ENCODE measurements at places on chromosomes 3 and 15.

DNA sequence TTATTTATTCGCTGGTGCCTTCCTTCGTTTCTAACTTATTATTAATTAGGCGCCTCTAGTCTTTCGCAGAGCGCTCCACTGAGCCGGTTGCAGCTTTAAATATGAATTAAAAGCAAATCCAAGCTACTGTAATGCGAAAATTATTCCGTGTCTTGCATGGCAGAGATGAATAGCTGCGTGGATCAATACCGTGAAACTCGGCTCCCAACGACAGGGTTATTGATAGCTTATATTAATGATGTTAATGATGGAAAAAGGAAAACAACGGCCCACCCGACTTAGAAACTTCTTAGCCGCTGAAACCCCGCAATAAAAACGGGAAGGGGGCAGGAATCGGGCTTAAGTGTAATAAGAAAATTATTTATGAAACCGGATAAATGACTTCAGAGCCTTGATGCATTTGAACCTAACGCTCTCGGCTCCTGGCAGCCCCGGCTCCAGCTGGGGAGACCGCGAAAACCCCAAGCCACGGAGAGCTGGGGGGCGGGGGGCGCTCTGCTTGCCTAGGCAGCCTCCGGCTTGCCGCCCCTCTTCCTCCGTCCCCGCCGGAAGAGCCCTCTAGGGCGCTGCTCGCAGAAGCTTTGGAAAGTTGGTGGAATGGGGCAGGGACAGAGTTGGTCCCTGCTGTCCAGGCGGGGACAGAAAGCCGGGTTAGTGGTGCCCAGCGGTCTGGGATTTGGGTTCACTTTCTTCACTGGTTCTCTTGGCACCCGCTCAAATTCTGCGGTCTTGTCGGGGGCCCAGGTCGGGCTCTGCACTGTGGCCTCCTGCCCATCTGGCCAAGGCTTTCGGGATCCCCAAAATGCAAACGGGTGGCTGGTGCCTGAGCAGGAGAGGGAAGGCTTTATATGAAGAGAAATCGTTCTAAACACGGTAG lies 7.7 kb upstream of the ONECUT1 start:
- no peak for DNase-seq

DNA sequence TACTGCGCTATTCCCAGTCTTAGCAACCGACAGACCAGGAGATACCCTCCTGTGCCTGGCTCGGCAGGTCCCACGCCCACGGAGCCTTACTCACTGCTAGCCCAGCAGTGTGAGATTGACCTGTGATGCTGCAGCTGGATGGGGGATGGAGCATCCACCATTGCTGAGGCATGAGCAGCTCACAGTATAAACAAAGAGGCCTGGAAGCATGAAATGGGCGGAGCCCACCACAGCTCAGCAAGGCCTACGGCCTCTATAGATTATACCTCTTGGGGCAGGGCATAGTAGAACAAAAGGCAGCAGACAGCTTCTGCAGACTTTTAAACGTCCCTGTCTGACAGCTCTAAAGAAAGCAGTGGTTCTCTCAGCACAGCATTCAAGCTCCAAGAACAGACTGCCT lies 160.3 kb downstream of the ANXA2 start:
- no peak for DNase-seq

DNA sequence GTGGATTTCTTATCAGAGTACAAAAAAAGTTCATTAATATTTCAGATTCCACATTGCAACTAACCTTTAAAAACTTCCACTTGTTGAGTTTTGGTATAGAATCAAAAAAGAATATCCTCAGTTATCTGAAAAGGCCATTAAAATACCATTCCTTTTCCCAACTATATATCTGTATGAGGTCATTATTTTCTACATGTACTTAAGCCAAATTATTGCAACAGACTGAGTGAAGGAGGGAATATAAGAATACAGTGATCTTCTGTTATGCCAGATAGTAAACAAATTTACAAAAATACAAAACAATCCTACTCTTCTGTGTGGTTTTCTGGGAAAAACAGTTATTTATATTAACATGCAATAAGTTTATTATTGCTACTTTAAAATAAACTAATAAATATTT lies 5.7 kb upstream of the GANC start:
- DNase-seq = no peak

DNA sequence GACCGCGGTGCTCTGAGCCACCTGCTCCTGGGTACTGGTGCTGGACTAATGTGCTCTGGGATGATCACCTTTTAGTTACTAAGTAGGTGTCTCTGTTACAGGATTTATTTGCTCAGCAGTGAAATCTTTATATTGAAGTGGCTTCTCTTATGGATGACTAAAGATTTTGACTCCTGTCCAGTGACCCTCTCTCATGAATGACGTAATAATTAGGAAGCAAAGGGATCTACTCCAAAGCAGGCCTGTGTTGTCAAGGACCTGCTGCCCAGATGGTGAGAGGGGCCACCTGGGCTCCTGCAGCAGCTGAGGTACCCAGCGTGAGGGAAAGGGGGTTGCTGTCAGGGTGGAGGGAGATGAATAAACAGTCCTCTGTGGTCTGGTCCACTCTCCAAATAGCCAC lies 263.6 kb downstream of the GABRG3 start:
- no peak for DNase-seq

GRCh38 chr15:101004986-101005747 lies 86.0 kb downstream of the LRRK1 start:
- DNase-seq = no peak

DNA sequence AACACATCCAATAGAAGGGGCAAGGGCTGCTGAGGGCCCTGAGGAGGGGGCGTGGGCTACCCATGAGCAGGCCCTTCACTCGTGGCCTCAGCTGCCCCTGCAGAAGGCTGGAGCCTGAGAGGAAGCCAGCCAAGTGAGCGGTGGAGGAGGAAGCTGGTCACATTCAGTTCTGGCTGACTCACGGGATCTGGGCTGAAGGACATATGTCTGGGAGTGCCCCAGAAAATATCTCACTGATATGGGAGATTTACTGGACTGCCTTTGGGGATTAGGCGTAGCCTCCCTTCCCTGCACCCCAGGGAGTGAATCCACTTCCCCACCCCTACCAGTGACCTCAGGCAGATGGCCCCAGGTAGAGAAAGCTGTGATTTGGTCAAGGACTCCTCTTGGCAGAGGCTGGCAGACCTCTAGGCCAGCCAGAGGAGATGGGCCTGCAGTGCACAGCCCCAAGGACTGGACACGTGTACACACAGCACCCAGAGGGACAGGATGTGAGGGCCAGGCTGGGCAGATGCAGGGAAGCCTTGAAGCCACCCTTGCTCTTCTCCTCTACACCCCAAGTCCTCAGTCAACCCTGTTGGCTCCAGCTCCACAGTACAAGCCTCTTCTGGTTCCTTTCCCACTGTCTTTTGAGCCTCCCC lies 14.2 kb upstream of the ANKDD1A start:
- peak; percentile 46 for DNase-seq
